Fibroblast of skin of left biceps (primary cell): ENCODE measurements at places on chromosomes 4 and X.
A peak's percentile ranks its signal among the peaks of the same experiment; 100 is the strongest.

DNA sequence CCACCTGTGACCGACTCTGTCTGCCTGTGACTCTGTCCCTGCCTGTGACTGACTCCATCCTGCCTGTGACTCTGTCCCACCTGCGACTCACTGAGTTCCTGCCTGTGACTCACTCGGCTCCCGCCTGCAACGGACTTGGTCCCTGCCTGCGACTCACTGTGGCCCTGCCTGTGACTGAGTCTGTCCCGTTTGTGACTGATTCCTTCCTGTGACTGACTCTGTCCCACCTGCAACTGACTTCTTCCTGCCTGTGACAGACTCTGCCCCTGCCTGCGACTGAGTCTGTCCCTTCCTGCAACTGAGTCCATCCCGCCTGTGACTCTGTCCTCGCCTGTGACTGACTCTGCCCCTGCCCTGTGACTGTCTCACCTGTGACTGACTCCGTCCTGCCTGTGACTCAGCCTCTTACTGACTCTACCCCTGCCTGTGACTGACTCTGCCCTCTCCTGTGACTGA, 9.6 kb upstream of the UVSSA start:
- no peak for DNase-seq

DNA sequence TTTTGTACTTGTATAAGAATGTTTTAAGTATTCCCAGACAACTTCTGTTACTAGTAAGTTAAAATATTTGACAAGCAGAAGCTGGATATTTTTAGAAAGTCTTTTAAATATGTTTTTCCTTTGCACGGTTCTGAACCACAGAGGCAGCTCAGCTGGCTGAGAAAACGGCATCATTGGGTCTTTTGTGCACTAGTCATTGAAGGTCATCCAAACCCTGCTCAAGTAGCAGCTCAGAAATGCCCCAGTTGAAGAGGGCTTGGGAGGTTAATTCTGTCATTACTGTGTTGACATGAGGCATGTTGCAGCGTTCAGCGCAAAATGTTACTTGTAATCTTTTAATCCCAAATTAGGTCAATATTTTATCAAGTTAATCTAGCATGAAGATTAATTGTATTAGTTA, 383.7 kb upstream of the FAM241A start:
- DNase-seq: peak; percentile 34

DNA sequence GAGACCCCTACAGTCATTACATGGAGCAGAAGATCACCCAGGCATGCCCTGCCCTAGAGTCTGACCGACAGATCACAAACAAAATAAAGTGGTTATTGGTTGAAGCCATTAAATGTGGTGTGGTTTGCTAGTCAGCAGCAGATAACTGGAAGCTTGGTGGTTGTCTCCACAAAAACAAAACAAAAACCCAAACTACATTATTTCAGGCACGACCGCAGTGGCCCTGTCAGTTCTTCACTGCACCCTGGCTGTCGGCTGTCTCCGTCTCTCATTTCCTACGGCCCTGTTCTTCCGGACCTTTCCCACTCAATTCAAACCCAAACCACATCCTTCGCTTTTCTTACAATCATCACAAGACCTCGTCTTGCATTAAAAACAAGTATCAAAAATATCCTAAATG, 521.3 kb upstream of the ZFP42 start:
- no peak for DNase-seq

GRCh38 chr4:111274486-111274885, 651.6 kb upstream of the PITX2 start:
- DNase-seq: peak; percentile 16

GRCh38 chr4:168643111-168643795, 146.4 kb downstream of the PALLD start:
- DNase-seq: peak; percentile 44

DNA sequence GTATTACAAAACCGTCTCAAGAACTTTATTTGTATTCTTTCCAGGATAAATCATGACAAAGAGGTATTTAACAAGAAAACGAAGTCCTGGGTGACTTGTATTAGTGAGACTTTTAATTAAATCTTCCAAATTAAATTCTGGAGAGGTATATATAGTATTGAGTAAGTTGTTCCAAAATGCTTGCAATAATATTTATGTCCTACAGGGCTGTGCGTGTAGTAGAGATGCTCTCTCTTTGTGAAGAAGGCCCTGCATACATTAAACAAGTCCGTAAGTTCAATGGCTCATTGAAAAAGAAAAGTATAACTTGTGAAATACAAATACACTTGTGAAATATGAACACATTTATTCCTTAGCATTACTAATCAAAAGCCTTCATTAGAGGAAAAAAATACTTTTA, 211.4 kb downstream of the ARHGAP24 start:
- no peak for DNase-seq

- no peak for DNase-seq
These were observed 12.7 kb downstream of the SPRY1 start for GRCh38 chr4:123409334-123409733.

DNA sequence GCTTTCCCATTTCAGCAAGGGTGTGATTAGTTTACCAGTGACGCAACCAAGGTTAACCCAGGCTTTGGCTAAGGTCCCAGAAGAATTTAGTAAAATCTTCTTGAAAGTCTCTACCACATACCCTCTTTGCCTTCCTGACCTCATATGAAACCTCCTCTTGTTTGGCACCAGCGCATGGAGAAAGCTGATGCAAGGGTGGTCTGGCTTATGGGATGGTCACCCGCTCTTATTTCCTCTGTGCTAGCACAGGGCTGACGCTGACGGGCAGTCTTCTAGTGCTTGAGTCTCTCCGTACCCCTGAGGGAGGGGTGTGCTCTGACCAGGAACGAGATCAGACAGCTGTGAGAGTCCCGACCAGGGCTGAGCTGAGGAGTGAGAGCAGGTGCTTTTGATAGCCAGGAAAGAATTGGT, 137.6 kb downstream of the TENM3 start:
- no peak for DNase-seq

GRCh38 chrX:150365990-150366911, 3.1 kb downstream of the MAMLD1 start:
- no peak for DNase-seq

DNA sequence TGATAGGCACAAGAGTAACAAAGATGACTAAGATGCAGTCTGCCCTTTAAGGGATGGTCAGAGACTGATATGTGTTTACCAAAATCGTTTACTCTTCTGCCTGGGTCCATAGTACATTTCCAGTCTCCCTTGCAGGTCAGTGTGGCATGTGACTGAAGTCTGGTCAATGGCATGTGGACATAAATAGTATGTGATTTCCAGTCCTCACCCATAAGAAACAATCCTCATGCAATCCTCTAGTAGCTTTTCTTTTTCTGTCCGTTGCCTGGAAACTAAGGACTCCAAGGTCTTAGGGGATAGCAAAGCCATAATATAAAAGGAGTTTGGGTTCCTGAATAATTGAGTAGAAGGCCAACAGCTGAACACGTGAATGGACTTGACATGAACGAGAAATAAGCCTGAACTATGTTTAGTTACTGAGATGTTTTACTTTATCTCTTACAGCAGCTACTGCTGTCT, 1.1 kb downstream of the SLC9B2 start:
- DNase-seq: no peak

GRCh38 chr4:13548059-13548983, 4.0 kb upstream of the NKX3-2 start:
- no peak for DNase-seq

GRCh38 chr4:85426366-85426765, 48.6 kb upstream of the ARHGAP24 start:
- DNase-seq: no peak

- DNase-seq: no peak
These were observed 63.7 kb downstream of the HMGB2 start for GRCh38 chr4:173270312-173271027.

GRCh38 chrX:121851033-121851432, 803.6 kb downstream of the GLUD2 start:
- no peak for DNase-seq

DNA sequence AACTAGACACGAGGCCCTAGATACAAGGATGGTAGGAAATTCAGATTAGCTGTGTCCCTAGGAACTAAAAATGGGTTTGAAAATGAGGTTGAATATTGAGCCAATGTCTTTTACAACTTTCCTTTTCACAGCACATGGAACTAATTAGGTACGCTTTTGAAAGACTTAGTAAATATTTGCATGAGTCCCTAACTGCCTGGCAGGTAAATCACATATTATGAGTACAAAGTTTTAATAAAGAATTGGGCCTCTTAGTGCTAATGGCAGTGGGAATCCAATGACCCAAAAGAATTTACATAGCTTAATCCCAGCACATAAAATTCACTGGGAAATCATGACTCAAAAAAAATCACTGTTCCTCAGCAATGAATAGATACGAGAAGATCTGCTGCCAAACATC, 16.8 kb downstream of the MUC7 start:
- no peak for DNase-seq

- DNase-seq: no peak
These were observed 104.9 kb upstream of the PSAPL1 start for GRCh38 chr4:7539659-7540058.

DNA sequence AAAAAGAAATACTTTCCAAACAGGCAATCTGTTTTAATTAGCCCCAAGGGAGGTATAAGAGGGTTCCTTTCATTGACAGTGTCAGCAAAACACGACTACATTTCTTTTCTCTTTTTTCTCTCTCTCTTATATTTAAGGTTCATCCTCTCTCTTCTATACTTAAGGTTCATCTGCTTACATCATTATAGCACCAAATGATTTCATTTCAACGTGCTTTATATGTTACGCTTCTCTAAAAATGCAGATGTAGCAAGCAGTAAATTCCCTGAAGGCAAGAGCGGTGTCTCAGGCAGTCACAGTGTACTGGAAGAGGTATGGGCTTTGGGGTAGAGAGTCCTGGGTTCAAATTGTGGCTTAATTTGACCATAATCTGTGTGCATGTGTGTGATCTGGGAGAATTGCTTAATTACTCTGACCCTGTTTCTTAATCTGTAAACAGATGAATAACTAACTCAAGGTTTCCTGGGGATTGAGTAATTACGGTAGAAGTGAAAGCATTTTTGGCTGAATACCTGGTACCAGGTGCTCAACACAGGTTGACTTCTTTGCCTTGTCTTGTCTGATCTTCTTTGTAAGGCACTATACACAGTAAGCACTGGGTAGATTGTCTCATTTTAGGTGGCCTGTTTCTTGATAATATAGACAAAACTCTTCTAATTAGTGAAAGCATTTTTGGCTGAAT, 180.8 kb downstream of the SPRY1 start:
- no peak for DNase-seq

DNA sequence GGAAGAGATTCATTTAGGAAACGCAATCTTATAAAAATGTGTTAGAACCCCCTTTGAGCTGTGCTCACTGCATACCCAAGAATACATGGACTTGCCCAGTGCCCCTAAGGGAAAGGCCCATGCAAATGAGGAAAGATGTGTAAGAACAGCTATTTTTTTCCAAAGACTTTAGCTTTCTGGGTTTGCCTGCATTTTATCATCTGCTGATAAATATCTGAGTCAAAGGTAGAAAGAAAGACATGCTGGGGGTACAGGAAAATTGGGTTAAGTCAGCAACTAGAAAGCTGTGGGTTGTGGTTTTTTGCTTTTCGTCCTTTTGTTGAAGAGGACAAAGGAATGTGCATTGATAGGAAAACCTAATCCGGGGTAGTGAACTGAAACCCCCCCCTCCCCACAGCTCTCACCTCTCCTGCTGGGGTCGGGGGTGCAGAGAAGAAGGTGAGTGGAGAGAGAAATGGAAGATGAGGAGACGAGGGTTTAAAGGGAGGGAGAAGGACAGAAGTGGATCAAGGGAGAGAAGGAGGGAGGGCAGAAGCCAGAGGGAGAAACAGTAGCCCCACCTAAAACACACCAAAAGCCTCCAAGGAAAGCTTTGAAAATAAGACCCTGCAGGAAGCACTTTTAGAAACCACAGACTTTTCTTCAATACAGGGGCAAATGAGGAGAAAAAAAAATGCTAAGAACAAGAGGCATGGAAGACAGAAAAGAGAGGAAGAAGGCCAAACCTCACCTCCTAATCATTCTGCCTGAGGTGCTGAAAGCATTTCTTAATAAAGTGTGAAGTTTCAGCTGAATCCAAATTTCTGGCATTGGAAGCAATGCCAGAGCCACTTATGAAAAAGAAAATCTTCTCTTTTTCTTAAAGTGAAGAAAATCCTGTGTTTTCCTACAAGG, 49.3 kb downstream of the KDR start:
- no peak for DNase-seq

DNA sequence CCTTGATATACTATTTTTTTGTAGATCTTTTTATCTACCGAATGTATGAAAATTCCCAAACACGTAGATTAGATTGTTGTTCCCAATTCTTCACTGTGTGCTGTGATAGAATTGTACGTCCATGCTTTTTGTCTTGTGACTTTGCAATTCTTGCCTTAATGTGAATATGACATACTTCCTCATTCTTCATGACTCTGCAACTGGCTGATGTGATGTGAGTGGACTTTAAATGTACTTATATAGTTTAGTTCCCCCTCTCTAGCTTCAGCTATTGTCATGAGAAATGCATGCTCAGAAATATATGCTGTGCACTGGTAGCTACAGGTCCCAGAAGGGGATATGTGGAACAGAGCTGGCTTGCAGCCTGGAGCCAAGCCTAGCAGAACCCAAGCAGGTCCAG, 89.4 kb downstream of the FTHL17 start:
- DNase-seq: no peak

DNA sequence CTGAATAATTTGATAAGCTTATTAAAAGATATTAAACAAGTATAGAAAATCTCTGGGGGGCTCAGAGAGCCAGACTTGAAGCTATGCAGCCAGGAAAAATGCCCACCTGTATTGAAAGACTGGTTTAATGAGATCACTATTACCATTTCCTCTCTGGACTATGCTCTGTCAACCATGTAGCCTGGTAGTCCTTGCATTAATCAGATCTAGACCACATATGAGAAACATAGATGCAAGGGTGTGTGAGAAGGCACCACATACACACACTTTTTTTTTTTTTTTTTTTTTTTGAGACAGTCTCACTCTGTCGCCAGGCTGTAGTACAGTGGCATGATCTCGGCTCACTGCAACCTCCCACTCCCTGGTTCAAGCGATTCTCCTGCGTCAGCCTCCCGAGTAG, 75.9 kb upstream of the ATP8A1 start:
- no peak for DNase-seq

DNA sequence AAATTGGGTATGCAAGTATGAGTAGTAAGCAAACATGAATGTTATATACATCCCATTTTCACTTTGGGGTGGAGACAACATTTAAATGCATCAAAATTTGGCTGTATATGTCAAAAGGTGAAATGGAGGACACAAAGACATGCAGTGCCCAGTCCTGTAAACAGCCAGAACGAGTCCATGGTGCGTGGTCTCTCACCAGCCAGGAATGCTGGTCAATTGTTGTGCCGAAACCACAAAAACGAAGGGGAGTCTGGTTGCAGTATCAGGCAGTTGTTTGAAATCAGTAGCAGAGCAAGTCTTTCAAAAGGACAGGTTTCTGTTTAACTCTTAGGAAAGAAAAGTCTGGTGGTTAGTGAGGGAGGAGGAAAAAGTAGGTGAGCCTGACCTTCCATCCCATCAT, 22.3 kb upstream of the RNF150 start:
- no peak for DNase-seq
